ENCODE measurements at places on chromosomes 13 and 19.

DNA sequence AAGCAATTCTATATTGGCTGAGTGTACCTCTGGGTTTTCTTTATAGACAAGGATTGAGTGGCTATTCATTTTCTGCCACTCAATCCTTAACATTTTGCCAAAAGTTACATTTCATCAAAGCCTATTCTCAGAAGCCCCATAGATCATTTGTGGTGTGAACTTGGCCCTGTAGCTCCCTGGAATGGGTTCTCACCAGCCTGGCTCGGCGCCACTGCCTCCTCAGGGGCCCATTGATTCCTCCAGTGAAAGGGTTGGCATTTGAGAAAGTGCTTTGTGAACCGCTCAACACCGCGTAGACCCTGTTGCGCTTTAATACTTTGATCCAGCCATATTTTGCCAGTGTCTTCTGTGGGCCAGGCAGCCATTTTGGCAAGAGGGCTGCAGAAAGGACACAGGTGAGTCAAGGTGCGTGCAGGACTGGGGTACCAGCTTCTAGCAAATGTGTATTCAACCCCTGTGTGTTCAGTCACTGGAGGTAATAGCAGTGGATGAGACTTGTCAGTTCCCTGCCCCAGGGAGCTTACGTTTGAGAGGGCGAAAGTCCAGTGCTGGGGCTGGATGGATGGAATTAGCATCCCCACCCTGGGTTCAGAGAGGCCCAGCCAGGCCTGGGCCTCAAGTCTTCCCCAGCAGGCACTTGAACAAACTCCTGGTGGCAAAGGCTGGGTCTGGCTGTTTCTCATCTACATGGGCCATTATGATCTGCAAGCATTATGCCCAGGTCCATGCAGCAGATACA lies 3.8 kb downstream of the RAB8A start:
- DNase-seq = no peak

DNA sequence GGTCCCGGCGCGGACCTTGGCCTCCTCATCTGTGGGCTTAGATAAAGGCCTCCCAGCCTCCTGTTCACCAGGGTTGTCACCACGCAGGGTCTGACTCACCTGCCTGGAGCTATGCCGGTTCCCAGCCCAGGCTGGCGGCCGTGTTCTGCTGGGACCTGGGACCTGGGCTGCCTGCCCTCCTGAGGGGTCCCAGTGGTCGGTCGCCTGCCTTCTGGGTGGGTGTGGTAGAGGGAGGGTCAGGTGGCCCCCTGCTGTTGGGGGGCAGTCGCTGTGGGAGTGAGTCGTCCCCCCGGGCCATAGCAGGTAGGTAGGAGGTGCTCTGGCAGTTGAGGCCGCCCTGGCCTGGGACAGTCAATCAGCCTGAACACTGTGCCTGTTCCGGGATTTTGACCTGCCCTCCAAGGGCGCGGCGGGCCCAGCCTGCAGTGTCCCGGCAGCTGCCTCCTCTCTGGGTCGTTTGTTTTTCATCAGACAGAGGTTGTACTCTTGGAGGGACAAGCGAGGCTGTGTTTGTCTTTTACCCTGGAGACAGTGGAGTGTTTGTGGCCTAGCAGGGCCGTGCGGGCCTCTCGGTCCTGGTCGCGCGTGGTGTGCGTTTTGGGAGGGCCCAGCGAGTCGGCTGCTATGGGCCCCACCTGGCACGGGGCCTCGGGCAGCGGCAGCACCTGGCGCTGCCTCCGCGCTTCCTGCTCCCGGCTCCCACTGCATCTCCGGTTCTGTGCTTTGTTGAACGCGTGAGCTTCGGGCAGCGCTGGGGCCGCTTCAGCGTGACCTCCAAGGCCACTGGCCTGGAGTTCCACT lies 2.6 kb downstream of the ADAT3 start:
- DNase-seq = no peak

DNA sequence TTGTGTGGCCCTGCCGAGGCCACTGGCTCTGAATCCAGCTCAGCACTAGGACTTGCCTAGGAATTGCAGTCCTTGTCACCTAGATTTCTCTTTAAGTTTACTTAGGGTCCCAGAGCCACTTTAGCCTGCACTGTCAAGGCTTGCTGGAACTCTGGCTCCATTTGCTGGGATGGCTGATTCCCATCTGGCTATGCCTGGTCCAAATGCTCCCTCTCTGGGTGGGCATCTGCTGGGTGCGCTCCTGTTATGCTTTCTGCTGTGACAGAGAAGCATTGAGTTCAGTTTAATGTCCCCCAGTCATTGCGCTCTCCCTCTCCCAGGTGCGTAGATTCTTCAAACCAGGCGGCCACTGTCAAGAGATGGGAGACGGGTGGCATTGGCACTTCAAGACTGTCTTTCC lies 102.2 kb downstream of the MTUS2 start:
- no peak for DNase-seq

DNA sequence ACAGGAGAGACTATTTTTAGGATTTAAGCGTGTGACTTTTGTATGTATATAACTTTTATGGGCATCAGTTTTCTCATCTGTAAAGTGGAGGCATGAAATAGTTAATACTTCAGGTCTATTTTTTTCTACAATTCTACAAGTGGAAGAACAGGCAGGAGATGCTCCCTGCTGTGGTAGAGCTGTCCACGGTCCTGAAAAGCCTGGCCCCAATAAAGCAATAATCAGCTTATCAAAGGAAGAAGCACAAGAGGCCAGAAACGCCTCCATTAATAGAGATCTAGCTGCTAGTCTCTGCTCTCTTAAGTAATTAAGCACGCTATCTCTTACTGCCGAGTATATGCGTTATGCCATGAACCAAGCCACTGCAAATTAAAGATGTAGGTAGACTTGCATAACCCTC lies 28.0 kb upstream of the WASF3 start:
- no peak for DNase-seq

DNA sequence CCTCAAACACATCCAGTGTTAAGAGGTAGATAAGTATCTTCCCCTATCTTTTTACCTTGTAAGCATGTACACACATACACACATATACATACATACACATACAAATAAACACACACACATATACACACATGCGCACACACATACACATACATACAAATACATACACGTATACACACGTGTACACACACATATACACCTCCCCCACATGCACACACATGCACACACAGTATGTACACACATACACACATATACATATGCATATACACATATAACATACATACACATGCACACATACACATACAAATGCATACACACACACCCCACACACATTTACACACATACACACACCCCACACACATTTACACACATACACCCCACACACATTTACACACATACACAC lies 24.1 kb downstream of the ADGRE1 start:
- no peak for DNase-seq

DNA sequence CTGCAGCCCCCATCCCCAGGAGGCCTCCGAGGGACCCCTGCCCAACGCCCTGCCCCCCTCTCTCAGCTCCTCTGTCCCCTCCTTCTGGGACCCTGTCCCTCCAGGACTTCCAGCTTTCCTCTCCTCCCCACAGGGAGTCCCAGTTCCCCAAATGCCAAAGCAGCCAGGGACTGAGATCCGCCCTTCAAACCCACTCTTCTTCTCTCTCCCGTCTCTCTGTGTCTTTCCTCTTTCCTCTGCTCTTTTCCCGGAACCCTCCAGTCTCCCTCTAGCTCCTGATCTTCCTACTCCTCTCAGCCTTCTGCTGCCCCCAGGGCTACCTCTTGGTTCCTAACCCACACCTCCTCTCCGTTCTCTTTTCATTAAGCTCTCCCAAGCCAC lies 377 bp downstream of the CA11 start:
- no peak for DNase-seq

DNA sequence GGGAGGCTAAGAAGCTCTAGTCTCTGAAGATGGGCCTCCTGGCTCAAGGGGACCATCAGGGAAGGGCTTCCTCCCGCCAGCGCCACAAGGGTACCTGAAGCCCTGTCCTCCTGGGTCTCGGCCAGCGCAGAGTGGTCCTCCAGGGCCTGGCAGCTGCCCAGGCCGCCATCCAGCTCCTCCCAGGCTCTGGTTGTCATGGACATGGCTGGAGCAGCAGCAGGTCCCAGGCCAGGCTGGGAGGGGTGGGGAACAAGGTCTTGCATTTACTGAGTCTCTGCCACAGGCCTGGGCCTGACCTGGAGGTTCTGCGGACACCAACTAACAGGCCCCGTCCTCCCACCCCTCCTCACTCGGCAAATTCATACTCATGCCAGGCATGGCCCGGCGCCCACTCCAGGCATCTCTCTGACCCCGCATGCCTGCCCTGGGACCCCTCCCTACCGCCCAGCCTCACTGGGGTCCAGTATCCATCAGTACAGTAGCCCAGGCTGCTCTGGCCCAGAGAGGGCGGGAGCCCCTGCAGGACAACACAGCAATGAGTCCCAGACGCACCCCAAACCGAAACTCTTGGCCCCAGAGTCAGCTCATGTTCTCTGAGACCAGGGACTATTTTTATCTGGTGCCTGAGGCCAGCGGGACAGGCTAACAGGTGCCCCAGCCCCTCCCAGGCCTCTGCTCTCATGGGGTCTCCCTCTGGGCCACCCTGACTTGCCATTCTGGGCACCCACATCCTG lies 938 bp downstream of the JSRP1 start:
- no peak for DNase-seq

All from activated T-helper 1 cell treated with anti-CD3 and anti-CD28 coated beads, Interleukin-12 subunit alpha, Interleukin-12 subunit beta, Interleukin-2, Interleukin-4 antibody, amounts not matched to agents 30 ng/mL and 10 ng/mL and 1 ng/mL, durations not matched to agents 14 hours and 24 hours and 36 hours (primary cell).